Esophagus squamous epithelium (tissue), 5 donors: ENCODE measurements at places on chromosomes 7 and 10. TPM values are rescaled to one million over a fixed set of nuclear protein-coding genes. Genes with fewer than 3 reads are reported as not detected.

GRCh38 chr10:33139181-33139646 lies 181.2 kb upstream of the ITGB1 start:
- peaks cover 6% of the 10 kb centered on the region for H3K4me1 ChIP-seq
- DNase-seq: no peak
- no peaks in the 10 kb centered on the region for H3K36me3 ChIP-seq
- H3K4me3 ChIP-seq: no peak overlapping the region
- H3K27ac ChIP-seq: no peak overlapping the region

- H3K36me3 ChIP-seq: no peaks in the 10 kb centered on the region
- no peaks in the 10 kb centered on the region for H3K27me3 ChIP-seq
- no peak for DNase-seq
- no peak overlapping the region for H3K27ac ChIP-seq
Measured at GRCh38 chr7:85890244-85890811, 703.5 kb upstream of the SEMA3D start.

GRCh38 chr7:3762146-3762831 lies 461.2 kb downstream of the SDK1 start:
- no peak overlapping the region for H3K27ac ChIP-seq
- H3K4me1 ChIP-seq: no peaks in the 10 kb centered on the region
- H3K27me3 ChIP-seq: no peaks in the 10 kb centered on the region
- H3K36me3 ChIP-seq: no peaks in the 10 kb centered on the region
- DNase-seq: no peak

ITIH2 gene
- total RNA-seq: not detected

- H3K36me3 ChIP-seq: no peaks in the 10 kb centered on the region
- DNase-seq: no peak
- no peaks in the 10 kb centered on the region for H3K4me1 ChIP-seq
- no peaks in the 10 kb centered on the region for H3K27me3 ChIP-seq
Measured at GRCh38 chr7:53191836-53192443, 156.5 kb downstream of the POM121L12 start.

- H3K27me3 ChIP-seq: no peaks in the 10 kb centered on the region
- no peak overlapping the region for H3K27ac ChIP-seq
- H3K4me3 ChIP-seq: no peak overlapping the region
- H3K36me3 ChIP-seq: no peaks in the 10 kb centered on the region
- H3K4me1 ChIP-seq: no peaks in the 10 kb centered on the region
Measured at GRCh38 chr7:9796241-9796640, 1177.4 kb upstream of the PHF14 start.

DNA sequence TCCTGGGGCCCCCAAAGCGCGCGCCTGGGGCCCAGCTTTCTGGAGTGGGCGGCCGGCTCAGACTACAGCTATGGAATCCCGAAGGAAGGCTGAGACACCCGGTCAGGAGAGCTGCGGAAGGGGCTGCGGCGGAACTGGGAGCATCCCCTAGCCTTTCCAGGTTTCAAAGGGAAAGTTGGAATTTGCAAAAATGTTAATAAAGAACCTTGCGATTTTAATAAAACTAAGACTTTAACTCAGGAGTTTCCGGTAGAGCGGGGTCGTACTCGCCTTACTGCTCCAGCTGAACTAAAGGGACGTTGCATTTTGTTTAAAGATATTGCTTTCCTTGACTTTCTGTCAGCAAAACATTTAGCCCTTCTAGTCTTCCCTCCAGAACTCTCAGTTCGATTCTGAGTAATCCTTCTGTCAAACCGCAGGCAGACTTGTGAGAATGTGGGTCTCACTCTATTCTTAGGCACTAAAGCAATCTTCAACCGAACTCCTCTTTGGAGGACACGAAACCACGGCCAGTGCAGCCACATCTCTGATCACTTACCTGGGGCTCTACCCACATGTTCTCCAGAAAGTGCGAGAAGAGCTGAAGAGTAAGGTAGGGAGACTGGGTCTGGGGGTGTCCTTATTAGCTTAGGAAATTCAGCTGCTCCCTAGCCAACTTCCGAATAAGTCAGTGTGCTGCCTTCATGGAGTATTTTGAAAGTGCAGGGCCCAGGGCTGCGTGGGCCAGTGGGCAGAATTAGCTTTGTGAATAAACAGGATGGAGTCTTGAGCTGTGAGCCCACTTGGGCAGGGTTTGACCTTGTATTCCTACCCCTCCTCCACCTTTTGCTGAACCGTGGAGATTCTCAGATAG lies 1.9 kb downstream of the CYP26A1 start:
- H3K4me1 ChIP-seq: peaks cover 31% of the 10 kb centered on the region
- no peak for DNase-seq
- peaks cover 29% of the 10 kb centered on the region for H3K27me3 ChIP-seq
- H3K4me3 ChIP-seq: no peak overlapping the region
- H3K36me3 ChIP-seq: no peaks in the 10 kb centered on the region
- no peak overlapping the region for H3K27ac ChIP-seq
